ENCODE measurements at places on chromosomes 12 and 14. TPM values are rescaled to one million over a fixed set of nuclear protein-coding genes. Genes with fewer than 3 reads are reported as not detected.

MAP3K9 gene
- total RNA-seq: 0.17 TPM

PLEK2 gene
- 0.51 TPM for total RNA-seq

KRT77 gene
- total RNA-seq: not detected

RFLNA gene
- 0.26 TPM for total RNA-seq

RPL10L gene
- not detected for total RNA-seq

KLRC4 gene
- not detected for total RNA-seq

STRAP gene
- total RNA-seq: 60.1 TPM

MYRFL gene
- total RNA-seq: not detected

LGMN gene
- 22.6 TPM for total RNA-seq

PPP1R12A gene
- total RNA-seq: 139 TPM

PSMD9 gene
- total RNA-seq: 73.5 TPM

OR6C2 gene
- total RNA-seq: not detected

TRHDE gene
- 7.3 TPM for total RNA-seq

AVPR1A gene
- not detected for total RNA-seq

C12orf50 gene
- under 0.01 TPM for total RNA-seq

DIO2 gene
- total RNA-seq: 3.3 TPM

MYH7 gene
- total RNA-seq: not detected

ANAPC7 gene
- 44.9 TPM for total RNA-seq

PAPLN gene
- total RNA-seq: 9.5 TPM

FERMT2 gene
- total RNA-seq: 128 TPM
